ELF-1 (cell line): ENCODE measurements at places on chromosomes 7 and 10.

- no peak for DNase-seq
These were observed 56.3 kb upstream of the ZNF92 start for GRCh38 chr7:65317372-65317771.

GRCh38 chr7:46015107-46015868 is 94.2 kb upstream of the IGFBP3 start:
- peak; percentile 94 for DNase-seq

- no peak for DNase-seq
These were observed 41.3 kb downstream of the CALD1 start for GRCh38 chr7:134820778-134821177.

GRCh38 chr7:108404509-108405420 is 51.5 kb downstream of the NRCAM start:
- DNase-seq, result no peak

- no peak for DNase-seq
These were observed 8.4 kb upstream of the AGR2 start for GRCh38 chr7:16813232-16813616.

GRCh38 chr7:157457355-157458253 is 120.8 kb downstream of the DNAJB6 start:
- peak; percentile 29 for DNase-seq
